Stimulated activated CD8-positive, alpha-beta memory T cell treated with anti-CD3 and anti-CD28 coated beads, Interleukin-2, amount 100 ng/mL, for 1 hour (primary cell): ENCODE measurements at places on chromosomes 16 and 17.

GRCh38 chr16:53852678-53853077 lies 148.7 kb downstream of the FTO start:
- no peak for DNase-seq

- DNase-seq: no peak
Observed at GRCh38 chr16:87436225-87437172, 44.4 kb downstream of the MAP1LC3B start.

- no peak for DNase-seq
Observed at GRCh38 chr17:8467527-8467926, 31.8 kb downstream of the NDEL1 start.

- no peak for DNase-seq
Observed at GRCh38 chr17:58980706-58981481, 125.8 kb downstream of the TRIM37 start.

DNA sequence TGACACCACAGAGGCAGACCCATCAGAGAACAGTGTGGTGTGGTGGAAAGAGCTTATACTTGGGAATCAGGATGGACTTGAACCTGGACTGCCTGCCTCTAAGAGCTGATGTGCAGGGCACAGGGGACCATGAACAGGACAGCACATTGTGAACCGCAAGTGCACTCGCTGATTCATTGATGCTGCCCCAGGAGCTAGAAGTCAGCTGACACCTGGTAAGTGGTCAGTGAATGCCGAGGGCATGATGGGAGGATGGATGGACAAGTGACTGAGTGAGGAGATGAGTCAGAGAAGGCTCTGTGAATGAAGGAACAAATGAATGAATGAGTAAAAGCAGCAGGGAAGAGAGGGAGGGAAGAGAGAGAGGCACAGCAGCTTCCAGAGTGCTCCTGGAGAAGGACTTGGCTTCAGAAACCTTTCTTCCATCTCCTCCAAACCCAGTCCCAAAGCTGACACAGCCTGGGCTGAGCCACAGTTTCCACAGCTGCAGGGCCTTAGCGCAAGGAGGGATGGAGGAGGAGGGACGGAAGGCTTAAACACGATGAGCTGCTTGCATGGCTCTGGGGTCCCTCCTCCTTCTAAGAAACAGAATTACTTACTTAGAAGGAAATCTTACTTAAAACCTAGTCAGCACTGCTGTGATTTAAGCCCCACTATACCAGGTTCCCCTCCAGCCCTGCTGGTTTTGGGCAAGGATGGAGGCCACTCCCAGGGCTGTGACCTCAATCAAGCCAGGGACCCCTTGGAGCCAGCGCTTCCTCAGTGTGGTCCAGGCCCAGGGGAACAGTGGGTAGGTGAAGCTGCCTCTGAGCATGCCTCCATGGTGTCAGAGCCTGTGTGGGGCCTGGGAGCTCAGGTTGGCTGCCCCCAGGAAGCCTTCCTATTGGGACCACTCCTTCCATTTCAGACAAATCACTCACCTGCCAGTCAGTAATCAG lies 184.6 kb downstream of the TMEM132E start:
- DNase-seq: no peak

- DNase-seq: no peak
Observed at GRCh38 chr16:52372313-52372712, 174.6 kb downstream of the TOX3 start.

GRCh38 chr17:45432405-45433158 lies at the start of gene ARHGAP27:
TSS of gene ARHGAP27 (minus strand) at chr17:45432870. CDS start at chr17:45430279, 2,591 bp downstream.
- no peak for DNase-seq

- DNase-seq: no peak
Observed at GRCh38 chr16:88061346-88062110, 110.3 kb downstream of the BANP start.

GRCh38 chr17:47239967-47240651 lies 13.5 kb upstream of the ITGB3 start:
- DNase-seq: no peak

- no peak for DNase-seq
Observed at GRCh38 chr16:53922807-53923571, 219.0 kb downstream of the FTO start.

- no peak for DNase-seq
Observed at GRCh38 chr16:27520982-27521673, 28.6 kb downstream of the GTF3C1 start.

DNA sequence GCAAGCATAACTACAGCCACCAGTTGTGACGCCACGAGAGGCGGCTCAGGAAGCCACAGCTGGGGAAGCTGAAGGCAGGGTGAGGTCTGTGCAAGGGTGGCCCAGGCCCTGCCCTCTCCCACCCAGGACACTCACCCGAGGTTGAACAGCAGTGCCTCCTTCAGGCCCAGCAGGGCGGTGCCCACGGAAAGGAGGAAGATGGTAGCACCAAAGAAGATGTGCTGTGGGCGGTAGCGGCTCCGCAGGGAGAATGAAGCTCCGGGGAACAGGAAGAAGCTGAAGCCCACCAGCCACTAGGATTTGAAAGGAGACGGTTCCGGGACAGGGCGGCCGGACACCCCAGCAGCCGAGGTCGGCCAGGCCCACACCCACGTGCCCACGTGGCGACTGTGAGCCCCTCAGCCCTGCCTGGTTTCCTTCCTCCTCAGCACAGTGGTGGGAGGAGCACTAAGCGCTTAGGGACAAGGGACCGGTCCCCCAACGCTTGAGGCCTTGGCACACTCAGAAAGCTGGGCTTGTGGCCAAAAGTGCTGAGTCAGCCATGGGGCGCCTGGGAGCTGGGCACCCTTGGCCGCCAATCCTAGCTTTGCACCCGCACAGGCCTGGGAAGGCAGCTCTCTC lies 11.0 kb downstream of the CYB561 start:
- DNase-seq: no peak

DNA sequence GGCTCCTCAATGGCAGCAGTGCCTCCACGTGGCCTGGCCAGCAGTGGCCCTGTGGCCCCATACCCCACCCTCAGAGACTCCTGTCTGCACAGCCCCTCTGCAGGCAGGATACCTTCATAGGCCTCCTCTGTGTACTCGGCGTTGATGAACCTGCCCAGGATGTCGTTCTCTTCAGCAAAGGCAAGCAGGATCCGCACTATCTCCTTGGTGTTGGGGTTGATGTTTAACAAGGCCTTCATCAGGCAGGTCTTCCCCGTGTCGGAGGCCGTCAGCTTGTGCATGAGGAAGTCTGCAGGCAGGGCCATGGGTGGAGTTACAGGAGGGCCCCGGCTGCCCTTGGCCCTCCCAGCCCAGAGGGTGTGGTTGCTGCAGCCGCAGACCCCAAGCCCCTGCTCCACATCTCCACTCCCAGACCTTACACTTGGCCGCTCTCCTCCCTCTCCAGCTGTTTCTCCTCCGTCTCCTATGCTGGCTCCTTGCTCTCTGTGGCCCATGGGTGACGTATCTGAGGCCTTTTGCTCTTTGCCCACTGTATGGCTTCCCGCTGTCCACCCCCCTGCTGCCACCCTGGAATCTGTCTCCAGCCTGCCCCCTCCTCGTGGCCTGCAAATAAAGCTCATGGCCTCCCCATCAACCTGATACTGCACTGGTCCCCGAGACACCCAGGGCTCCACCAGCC lies 15.1 kb downstream of the TRPV3 start:
- DNase-seq: no peak

GRCh38 chr17:8518850-8519249 lies 83.2 kb downstream of the NDEL1 start:
- DNase-seq: no peak

DNA sequence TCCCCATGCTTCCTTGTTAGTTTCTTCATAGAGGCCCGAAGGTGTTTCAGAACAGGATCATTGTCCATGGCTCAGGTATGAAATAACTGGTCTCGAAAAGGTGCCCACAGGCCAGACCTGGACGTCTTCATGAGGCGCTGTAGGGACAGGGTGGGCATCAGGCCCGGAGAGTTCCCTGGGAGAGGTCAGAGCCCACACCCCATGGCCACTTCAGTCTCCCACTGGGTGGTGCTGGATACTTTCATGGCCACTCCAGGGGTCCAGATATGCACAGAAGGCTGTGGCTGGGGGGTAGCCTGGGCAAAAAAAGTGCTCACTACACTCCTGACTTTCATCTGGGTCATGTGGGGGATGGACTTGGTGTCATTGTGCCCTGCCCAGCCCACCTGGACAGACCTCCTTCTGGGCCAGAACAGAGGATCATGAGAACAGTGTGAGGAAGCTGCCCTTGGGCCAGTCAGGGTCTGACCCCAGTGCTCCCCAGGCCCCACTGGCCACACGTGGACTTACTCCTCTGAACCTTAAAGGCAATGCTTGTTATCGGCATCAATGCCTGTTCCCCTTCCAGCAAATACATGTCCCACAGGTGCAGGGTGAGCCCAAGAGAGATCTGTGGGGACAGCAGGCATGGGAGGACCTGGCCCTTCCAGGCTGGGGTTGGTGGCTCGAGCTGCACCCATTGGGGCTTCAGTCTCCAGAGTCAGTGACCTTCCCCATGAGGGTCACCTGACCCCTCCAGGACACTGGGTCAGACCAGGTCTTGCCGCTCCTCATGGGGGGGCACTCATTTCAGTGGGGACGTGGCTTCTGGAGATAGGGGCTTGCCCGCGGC lies 36.9 kb downstream of the LGALS9 start:
- DNase-seq: no peak

GRCh38 chr17:44044071-44044470 lies 22.4 kb downstream of the LSM12 start:
- no peak for DNase-seq

GRCh38 chr16:50011707-50012106 lies 13.3 kb upstream of the CNEP1R1 start:
- DNase-seq: no peak

- DNase-seq: no peak
Observed at GRCh38 chr17:56141046-56141839, 12.0 kb upstream of the ANKFN1 start.

GRCh38 chr16:75710344-75710743 lies 9.1 kb upstream of the DUXB start:
- DNase-seq: no peak

- no peak for DNase-seq
Observed at GRCh38 chr17:60169921-60170817, 20.4 kb downstream of the CA4 start.

DNA sequence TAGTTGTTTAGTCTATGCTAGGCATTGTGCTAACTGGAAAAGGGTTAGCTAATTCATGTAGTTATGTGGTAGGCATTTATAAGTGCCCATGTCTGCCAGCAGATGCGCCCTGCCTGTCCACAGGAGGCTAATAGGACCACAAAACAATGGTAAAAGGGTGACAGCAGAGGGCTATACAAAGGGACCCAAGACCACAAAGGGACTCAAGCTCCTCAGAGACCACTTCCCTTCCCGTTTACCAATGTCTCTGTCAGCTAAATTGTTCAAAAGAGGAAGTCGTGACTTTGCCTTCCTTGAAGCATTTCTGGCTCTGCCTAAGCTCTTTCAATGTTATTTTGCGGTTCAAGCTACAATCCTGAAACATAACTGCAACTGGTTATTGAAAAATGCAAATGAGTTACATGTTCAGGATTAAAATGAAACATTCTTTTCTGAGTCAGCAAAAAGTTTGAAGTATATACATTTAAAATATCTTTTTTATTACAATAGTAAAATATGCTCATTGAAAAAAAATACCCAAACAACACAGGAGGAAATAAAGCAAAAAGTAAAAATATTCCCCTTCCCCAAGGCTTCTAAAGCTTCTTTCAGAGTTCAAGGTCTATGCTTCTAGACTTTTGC lies 149.2 kb downstream of the MAF start:
- DNase-seq: no peak
